ENCODE measurements at places on chromosomes 7 and 10.

- no peak for DNase-seq
Observed at GRCh38 chr7:74025146-74025545, 2.8 kb upstream of the ELN start.

GRCh38 chr10:78338717-78339116 is 305.1 kb downstream of the RPS24 start:
- DNase-seq, result no peak

GRCh38 chr7:75639886-75640190 is 98.9 kb downstream of the HIP1 start:
- no peak for DNase-seq

DNA sequence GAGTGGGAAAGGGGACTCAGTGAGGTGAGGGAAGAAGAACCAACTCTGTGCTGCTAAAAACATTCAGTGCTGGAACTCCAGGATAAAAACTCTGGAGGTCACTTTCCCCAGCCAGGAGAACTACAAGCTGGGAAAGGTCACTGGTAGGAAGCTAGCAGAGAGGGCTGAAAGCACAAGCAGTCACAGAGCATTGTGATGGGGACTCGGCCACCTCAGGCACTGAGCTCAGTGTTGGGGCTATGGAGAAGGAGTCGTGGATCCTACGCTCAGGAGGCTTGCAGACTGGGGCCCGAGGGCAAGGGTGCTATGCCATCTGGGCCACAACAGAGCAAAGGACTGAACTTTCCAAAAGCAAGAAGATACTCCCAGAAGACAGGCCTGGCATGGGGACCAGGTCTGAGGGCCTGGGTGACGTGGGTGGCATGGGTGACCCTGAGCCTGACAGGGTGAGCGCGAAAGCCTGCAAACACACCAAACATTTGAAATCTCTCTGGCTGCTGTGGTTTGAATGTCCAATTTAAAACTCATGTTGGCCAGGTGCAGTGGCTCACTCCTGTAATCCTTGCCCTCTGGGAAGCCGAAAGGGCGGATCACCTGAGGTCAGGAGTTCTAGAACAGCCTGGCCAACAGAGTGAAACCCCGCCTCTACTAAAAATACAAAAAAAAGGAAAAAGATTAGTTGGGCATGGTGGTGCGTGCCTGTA is 9.8 kb upstream of the ARHGAP19 start:
- no peak for DNase-seq

DNA sequence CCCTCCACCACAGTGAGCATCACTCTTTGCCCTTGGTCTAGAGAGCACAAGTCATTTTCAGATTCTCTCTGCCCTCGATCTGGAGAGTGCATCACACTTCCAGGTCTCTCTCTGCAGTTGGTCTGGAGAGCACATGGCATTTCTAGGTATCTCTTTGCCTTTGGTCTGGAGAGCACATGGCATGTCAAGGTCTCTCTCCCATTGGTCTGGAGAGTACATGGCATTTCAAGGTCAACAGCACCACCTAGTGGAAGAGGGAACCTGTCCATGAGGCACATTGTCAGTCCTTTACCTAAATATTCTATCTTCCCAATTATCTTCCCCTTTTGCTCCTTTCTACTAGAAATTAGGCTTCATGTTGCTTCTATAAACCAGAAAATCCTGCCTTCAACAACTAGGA is 1139.4 kb downstream of the XPNPEP1 start:
- DNase-seq, result no peak

DNA sequence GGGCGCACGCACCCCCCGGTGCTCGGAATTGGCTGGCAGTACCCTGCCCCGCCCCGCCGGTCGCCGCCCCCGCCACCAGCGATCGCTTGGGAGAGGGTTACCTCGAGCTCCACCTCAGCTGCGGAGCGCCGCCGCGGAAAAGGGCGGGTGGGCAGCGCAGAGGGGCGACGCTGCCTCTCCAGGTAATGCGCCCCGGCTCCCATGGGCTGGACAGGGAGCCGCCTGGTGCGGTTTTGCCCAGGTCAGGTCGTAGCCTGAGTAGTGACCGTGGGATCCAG is 1.3 kb downstream of the PFKFB3 start:
- no peak for DNase-seq
